ENCODE measurements at places on chromosomes 6 and 20. TPM values are rescaled to one million over a fixed set of nuclear protein-coding genes. Genes with fewer than 3 reads are reported as not detected.

The KHDC1L gene
- 0.69 TPM for polyA plus RNA-seq

GRCh38 chr6:111793711-111794111 lies 79.5 kb downstream of the FYN start:
- no peak for DNase-seq

- DNase-seq = no peak
These were observed 345.3 kb upstream of the SLC35B3 start for GRCh38 chr6:8780653-8781052.

DNA sequence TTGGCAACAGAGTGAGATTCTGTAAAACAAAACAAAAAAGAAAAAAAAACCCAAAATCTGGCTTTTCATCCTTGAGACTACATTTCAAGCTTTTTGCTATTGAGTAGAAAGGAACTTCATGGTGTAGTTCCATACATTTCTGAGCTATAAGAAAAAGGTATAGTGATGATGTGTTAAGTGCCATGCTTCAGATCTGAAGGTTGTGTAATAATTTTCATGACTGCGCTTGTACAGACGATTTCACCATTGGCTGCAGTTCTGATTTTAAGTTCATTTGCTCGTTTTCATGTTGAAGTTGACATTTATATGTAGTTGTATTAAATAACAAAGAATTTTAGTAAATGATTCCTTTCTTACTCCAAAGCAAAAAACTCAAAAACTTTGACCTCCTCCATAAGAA lies 247.6 kb downstream of the ARID1B start:
- DNase-seq = no peak

GRCh38 chr20:22805996-22806395 lies 221.6 kb upstream of the FOXA2 start:
- no peak for DNase-seq

GRCh38 chr6:85118233-85118632 lies 331.6 kb upstream of the NT5E start:
- no peak for DNase-seq

- no peak for DNase-seq
These were observed 534.1 kb upstream of the JAG1 start for GRCh38 chr20:11207749-11208502.
